NCI-H2081 treated with DMSO at 0.1 percent for 48 hours (cell line): ENCODE measurements at places on chromosomes 2 and 18.

- DNase-seq = no peak
Observed at GRCh38 chr2:128753321-128753720, 434.7 kb upstream of the HS6ST1 start.

- DNase-seq = no peak
Observed at GRCh38 chr18:80241919-80242777, 5.2 kb downstream of the PARD6G start.

DNA sequence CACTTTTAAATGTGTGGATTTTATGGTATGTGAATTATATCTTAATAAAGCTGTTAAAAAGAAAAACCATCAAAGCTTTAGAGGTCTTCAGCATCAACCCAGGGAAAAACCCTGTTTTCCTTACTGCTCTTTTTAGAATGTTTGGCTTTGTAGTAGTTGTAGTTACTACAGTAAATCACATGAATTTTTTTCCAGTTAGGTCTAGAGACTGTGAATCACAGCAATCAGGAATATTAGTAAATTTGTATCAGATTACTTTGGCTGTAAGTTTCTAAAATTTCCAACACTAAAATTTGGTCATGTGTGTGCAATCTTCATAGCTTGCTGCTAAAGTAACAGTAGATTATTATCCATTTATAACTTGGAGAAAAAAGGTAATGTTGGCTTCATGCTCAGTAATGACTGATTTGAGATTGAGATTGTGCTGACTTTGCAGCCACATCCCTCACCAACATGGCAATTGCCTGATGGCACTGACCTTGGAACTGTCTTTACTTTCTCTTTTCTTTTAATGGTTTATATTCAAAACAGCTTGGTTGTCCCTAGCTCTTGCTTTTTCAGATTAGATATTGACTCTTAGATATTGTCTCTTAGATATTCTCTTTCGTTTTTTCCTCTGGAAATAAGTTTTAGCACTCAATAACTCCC, 41.1 kb downstream of the LCLAT1 start:
- no peak for DNase-seq

DNA sequence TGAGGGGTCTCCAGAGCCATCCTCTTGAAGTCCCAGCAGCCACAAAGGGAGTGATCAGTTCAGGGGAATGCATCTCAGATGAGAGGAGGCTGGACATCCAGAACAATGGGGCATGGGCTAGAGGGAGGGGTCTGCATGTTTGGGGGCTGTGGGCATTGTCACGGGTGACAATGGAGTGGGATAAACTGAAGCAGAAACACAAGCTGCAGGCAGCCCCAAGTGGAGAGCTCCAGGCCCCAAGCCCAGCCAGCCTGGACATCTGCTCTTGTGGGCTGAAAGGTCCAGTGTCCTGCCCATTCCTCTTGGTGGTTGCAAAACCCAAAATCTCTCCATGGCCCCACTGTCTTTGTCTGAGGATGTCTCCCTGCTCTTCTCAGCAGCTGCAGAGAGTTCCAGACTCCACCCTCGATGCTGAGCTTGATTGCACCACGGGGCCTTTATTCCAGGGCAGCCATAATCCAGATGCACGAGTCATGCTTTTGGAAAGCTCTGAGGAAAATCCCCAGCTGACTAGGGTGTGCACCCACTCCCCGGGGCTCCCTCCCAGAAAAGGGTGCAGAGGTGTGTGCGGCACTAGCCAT, 149.4 kb downstream of the TNS1 start:
- no peak for DNase-seq
